ENCODE measurements at places on chromosomes 2 and 18. TPM values are rescaled to one million over a fixed set of nuclear protein-coding genes. Genes with fewer than 3 reads are reported as not detected.

Gene GPR35
- total RNA-seq, result 1.0 TPM

Gene PDE11A
- 0.43 TPM for total RNA-seq

Gene NOP58
- 104 TPM for total RNA-seq

Gene MDH1B
- total RNA-seq, result 1.2 TPM

Gene SIX2
- total RNA-seq, result 2.8 TPM

Gene REG3G
- total RNA-seq, result not detected

Gene AFG3L2
- 36.6 TPM for total RNA-seq

Gene SULT1C4
- total RNA-seq, result not detected

Gene CCDC68
- total RNA-seq, result 4.8 TPM

Gene SMCHD1
- total RNA-seq, result 11.6 TPM

Gene RTP5
- total RNA-seq, result not detected

Gene SOX11
- total RNA-seq, result not detected

Gene GPR75
- 1.2 TPM for total RNA-seq

Gene TCF23
- total RNA-seq, result not detected

Gene CENPA
- 49.1 TPM for total RNA-seq

Gene INHA
- total RNA-seq, result 0.52 TPM

Gene PTGR3
- 18.0 TPM for total RNA-seq

Gene CHRND
- total RNA-seq, result not detected

Gene NOSTRIN
- total RNA-seq, result 1.2 TPM

Gene GAREM2
- total RNA-seq, result 7.4 TPM

Gene C2orf78
- total RNA-seq, result not detected

Gene DYNAP
- not detected for total RNA-seq

Gene CDH7
- total RNA-seq, result not detected

Gene C18orf63
- total RNA-seq, result not detected

Gene TRMT61B
- total RNA-seq, result 16.1 TPM

Gene KYNU
- 216 TPM for total RNA-seq

Gene KIF5C
- total RNA-seq, result 0.28 TPM

Gene KCNF1
- total RNA-seq, result 29.8 TPM

Gene CTAGE1
- total RNA-seq, result not detected

Gene IL1R1
- total RNA-seq, result 55.7 TPM

Gene SULT1C3
- not detected for total RNA-seq

Gene KCNG3
- total RNA-seq, result 0.67 TPM

Gene GALNT5
- 1.8 TPM for total RNA-seq

Gene CDH19
- 0.72 TPM for total RNA-seq

Gene SERPINE2
- 139 TPM for total RNA-seq

Gene SRD5A2
- 0.02 TPM for total RNA-seq

Gene TFPI
- 35.2 TPM for total RNA-seq

Gene IL36B
- not detected for total RNA-seq

Gene ELOA2
- total RNA-seq, result not detected

Gene AOX1
- total RNA-seq, result 4.6 TPM

Gene DSG2
- 59.6 TPM for total RNA-seq

Gene RGPD3
- total RNA-seq, result 0.16 TPM

Gene GPR55
- not detected for total RNA-seq

Gene BMP10
- total RNA-seq, result not detected

Gene IGFBP5
- 0.16 TPM for total RNA-seq

Gene TCF7L1
- 11.5 TPM for total RNA-seq

Gene LYG1
- 1.7 TPM for total RNA-seq

Gene CHRNG
- not detected for total RNA-seq

Gene POTEJ
- not detected for total RNA-seq
